NCI-H2081 (cell line): ENCODE measurements at places on chromosomes 2 and 18.
A peak's percentile ranks its signal among the peaks of the same experiment; 100 is the strongest.

GRCh38 chr2:148162871-148163270 is 142.0 kb downstream of the MBD5 start:
- no peak for DNase-seq

GRCh38 chr2:206851521-206851920 is 86.1 kb downstream of the FASTKD2 start:
- no peak for DNase-seq

DNA sequence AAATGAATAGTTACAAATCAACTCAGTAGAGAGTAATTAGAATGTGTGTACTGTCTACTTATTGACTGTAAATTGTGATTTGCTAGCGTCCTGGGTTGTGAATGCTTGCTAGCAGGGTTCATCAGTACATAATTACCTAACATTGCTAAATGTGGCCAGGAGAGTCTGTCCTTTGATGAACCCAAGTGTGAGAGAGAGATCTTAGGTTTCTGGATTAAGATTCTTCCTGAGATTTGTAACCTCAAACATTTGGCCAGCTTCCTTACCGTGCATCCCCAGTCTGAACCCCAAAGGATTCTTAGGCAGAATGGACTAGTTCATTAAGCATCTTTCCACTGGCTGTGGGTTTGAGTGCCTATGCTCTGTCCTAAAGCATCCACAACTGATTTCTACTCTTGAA is 84.0 kb upstream of the ITPRID2 start:
- no peak for DNase-seq

- DNase-seq = no peak
Observed at GRCh38 chr2:104656571-104657163, 197.2 kb upstream of the POU3F3 start.

DNA sequence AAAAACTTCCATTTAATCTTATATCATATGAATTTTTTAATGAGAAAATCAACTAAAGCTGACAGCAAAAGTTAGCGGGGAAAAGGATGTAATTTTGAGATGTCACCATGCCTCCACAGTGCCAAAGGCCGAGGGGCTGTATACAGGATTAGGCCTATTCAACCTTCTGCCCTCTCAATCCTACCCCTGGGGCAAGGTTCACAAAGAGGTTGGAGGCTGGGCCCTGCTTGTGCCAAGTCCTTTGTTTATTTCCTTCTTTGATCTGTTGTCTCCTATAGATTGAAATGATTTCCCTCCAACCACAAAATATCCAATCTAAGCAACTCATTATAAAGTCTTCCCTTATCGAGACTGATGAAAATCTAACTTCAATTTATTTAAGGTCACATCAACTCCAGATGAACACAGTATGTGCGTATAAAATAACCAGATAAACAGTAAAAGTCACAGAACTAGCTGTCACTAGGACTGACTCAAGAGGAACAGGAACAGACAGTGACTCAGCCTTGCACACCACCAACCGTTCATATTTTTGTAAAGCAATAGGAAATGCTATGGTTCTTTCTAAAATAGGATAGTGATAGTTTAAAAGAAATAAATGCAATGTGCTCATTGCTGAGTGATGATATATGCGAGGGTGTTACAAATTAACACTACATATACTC is 95.8 kb downstream of the SLC25A12 start:
- DNase-seq = no peak

DNA sequence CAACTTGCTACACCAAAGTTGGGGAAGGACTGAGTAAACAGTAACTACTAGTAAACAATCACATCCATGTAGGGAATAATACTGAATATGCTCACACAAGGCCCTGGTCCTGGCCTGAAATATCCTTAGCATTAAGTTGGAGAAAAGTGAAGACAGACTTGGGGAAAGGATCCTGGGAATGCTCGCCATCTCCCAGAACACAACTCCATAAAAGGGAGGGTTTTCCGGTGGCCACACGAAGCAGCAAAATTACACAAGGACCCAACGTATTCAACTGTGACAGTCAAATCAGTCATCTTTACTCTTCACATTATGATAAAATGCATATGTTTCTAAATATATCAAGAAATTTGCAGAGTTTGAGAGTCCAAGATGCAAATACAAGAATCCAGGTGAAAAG is 7.3 kb downstream of the NEMP2 start:
- DNase-seq = no peak

GRCh38 chr18:8828300-8828699 is 122.9 kb downstream of the MTCL1 start:
- DNase-seq = no peak

DNA sequence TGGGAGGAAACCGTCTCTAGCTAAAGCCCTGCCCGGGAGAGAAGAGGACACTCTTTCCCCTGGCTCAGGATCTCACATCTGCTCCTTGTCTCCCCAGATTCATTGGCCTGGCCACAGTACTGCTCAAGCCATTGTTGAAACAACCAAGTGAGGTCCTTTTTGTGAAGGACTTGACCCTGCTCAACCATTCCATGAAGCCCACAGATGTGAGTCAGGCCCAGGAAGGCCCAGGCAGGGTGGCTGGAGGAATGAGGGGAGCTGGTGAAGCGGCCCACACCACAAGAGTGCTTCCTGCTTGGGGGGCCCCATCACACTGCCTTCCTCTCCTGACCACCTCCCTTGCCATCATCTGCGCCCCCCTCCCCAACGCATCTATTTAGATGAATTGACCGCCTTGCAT is 5.1 kb downstream of the FER1L5 start:
- DNase-seq = no peak

- DNase-seq = peak; percentile 17
Observed at GRCh38 chr2:159612255-159612901, 4.0 kb downstream of the BAZ2B start.

DNA sequence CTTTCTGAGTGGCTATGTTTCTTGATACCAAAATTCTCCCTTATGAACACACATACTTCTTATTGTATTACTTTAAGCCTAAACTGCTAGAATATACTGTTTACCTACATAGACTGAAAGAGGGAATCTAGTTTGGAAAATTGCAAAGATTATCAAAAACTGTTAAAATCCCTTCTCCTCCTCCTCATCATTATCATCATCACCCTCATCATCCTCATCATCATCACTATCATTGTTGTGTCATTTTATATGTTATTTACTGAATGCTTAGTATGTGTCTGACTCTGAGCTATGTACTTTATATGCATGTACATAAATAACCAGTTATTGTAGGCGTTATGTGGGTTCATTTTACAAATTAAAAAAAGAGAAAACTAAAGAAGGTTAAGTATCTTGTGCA is 19.6 kb upstream of the LRP1B start:
- no peak for DNase-seq

DNA sequence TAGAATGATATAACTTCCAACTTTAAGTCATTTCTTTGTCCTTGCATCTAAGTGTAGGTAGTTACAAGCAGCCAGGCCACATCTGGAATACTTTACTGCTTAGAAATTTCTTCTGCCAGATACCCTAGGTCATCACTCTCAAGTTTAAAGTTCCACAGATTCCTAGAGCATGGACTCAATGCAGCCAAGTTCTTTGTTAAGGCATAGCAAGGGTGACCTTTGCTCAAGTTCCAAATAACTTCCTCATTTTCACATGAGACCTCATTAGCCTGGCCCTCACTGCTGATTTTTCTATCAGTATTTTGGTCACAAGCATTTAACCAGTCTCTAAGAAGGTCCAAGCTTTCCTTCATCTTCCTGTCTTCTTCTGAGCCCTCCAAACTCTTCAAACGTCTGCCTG is 7.8 kb upstream of the UGT1A9 start:
- no peak for DNase-seq

DNA sequence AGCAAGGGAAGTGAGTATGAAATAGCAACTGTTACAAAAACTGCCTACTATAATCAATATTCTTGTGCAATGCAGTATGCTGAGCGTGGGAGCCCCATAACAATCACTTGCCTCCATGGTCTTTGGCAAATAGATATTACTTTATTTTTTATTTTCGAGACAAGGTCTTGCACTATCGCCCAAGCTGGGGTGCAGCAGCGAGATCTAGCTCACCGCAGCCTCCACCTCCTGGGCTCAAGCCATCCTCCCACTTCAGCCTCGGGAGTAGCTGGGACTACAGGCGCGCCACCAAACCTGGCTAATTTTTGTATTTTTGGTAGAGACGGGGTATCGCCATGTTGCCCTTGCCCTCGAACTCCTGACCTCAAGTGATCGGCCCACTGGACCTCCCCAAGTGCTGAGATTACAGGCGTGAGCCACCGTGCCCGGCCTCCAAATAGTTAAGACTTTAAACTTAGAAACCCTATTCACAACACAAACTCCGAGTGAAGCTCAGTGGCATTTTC is 1.2 kb upstream of the CCNT2 start:
- no peak for DNase-seq

GRCh38 chr2:375270-375955 is 87.5 kb upstream of the ALKAL2 start:
- DNase-seq = no peak

DNA sequence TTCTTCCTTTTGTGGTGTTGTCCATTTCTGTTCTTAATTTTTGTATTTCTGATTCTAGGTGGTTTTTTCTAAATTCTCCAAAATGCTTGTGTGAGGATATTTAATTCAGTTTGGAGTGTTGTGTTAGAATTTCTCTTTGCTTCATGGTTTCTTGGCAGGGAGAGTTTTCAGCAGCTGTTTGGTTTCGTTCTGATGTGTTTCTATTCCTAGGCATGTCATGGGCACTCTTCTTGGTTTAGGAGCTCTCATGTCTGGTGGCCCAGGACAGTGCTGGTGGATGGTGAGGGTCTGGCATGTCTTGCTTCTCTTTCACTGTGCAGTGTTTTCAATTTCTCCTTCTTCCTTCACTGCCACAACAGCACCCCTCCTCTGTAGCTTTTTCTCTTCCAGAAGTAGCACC is 52.9 kb downstream of the OSBPL6 start:
- no peak for DNase-seq

DNA sequence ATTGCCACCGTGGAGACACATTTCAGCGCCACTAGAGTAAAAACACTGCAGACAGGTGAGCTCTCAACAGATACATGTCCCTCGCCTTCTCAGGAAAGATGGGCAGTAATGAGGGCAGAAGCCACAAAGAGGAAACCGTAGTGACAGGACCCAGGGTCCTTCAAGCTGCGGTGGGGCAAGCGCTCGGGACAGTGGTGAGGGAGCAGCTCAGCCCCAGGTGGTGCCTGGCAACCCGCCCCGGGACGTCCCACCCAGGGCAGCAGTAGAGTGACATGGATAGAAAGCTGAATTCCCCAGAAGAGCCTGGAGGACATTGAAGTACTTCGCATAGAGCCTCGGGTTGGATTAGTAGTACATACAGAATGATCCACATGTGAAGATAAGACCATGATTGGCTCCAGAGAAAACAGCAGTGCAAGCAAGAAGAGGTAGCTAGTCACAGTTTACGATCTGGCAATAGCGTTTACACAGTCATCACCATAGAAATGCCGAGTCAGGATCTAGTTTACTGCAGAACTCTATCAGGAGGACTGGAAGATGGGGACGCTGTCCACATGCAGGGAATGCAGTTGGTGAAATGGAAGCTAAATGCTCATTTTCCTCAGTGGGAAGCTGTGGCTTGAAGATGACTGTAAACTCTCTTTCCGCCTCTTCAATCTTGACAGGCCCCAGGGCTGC is 37.4 kb upstream of the ALPP start:
- DNase-seq = no peak

DNA sequence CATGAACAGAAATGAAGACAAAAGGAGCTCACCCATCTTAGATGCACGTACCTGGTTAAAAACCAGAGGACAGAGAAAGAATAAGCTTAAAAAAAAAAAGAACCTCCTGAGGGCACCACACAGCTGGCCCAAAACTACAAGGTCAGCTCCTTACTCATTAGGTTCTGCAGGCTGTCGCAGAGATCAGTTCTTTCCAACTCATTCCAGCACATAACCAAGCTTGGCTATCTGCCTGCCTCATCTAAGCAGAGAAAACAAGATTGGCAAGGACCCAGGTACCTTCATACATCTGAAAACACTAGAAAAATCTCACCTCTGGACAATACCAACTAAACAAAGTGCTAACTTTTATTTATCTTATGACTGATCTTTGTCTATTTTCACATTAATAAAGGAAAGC is 89.9 kb downstream of the NOL10 start:
- DNase-seq = no peak

DNA sequence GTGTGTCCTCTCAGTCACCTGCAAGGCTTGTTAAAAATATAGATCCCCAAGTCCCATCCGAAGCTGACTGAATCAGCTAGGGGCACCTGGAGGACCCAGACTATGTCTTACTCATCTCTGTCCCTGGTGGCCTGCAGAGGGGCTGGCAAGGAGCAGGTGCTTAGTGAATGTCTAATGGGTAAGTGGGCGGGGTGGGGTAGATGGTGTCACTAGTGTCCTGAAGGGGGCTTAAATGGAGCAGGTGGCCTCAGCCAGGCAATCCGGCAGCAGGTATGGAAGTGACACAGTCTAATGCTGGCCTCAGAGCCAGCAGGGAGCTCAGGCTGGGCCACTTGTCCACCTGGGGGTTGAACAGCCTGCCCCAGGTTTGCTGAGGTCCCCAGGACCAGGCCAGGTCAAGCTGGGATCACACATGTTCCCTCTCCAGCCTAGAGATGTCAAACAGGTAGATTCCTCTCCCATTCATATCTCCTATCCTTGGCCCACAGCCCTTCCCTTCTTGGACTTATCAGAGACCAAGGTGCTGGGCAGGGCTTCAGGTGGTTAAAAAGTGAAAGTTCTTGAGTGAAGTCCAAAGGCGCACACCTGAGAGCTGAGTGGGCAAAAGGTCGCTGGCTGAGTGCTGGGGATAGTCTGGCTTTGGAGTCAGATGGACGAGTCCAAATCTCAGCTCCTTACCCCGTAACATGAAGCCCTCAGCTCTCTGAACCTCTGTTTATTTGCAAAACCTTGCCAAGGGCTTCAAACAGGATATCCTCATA is 1.7 kb downstream of the STEAP3 start:
- DNase-seq = no peak

DNA sequence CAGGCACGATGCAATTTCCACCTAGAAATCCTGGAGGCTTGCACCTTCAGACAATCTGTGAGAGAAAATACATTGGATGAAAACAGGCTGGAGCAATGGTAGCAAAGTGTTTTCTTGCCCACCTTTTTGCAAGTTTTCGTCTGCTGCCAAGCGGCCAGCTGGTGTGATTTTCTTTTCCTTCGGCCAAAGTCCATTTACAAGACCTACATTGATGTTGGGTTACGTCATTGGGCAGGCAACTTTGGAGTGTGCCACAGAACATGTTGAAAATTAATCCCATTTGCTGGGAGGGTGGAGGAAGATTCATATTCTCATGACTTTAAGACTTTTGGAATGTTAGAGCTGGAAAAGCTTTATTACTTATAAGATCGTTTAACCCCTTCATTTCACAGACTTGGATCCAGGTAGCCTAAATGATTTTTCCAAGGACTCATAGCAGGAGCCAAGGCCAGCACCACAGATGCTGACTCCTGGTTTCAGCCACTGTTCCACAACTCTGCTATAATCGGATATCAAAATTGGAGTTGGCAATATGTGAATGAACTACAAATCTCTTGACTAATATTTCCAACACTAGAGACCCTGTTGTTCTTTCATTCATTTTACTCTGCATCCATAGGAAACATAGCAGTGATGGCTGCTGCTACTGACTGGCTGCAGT is 352.1 kb downstream of the RND3 start:
- no peak for DNase-seq

DNA sequence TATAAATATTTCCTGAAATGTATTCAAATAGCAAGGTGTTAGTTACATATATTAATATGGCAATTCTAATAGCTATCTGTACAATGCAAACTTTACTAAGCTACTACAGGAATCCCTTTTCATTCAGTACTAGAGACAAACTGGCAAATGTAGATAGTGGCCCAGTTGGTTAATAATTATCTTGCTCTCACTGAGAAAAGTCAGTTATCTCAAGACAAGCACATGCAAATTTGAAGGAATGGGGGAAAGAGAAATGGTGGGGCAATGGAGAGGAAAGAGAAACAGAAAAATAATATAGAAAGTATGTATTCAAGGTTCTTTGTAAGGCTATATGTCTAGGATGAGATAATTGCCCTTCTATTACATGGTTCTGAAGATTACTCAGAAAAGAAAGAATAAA is 280.0 kb downstream of the FIGN start:
- DNase-seq = no peak
